ENCODE measurements at places on chromosomes 3 and 15.

- H3K27me3 ChIP-seq, result no peaks in the 10 kb centered on the region
- H3K27ac ChIP-seq, result no peak overlapping the region
- DNase-seq, result no peak
- H3K4me1 ChIP-seq, result no peaks in the 10 kb centered on the region
- H3K36me3 ChIP-seq, result peaks cover 8% of the 10 kb centered on the region
- no peak overlapping the region for H3K4me3 ChIP-seq
These were observed 8.0 kb downstream of the PXK start for GRCh38 chr3:58340594-58341244.

DNA sequence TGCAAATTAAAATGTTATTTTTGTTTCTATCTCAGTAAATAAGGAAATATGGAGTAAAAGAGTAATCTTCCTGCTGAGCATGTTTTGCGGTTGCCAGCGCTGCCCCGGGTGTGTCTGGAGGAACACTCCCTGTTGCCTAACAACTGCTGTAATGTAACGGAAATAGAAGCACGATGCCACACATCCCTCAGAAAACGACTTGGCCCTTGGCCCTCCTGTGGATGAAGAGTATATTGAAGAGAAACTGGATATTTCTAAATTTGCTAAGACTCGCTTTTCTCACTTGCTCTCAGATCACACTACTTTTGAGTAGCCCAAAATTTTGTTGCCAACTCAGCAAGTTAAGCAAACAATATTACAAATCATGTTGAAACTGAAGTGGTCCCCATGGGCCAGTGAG lies 18.9 kb downstream of the CX3CR1 start:
- no peaks in the 10 kb centered on the region for H3K36me3 ChIP-seq
- H3K4me3 ChIP-seq, result no peak overlapping the region
- DNase-seq, result peak; percentile 87
- no peak overlapping the region for H3K27ac ChIP-seq
- no peaks in the 10 kb centered on the region for H3K27me3 ChIP-seq

- no peaks in the 10 kb centered on the region for H3K36me3 ChIP-seq
- no peaks in the 10 kb centered on the region for H3K27me3 ChIP-seq
- no peak overlapping the region for H3K4me3 ChIP-seq
- no peak for DNase-seq
- H3K27ac ChIP-seq, result no peak overlapping the region
- H3K4me1 ChIP-seq, result no peaks in the 10 kb centered on the region
These were observed 366.0 kb downstream of the PTPRG start for GRCh38 chr3:61927332-61927731.

- no peaks in the 10 kb centered on the region for H3K36me3 ChIP-seq
- no peak overlapping the region for H3K4me3 ChIP-seq
- no peak overlapping the region for H3K27ac ChIP-seq
- no peaks in the 10 kb centered on the region for H3K4me1 ChIP-seq
- peaks cover 10% of the 10 kb centered on the region for H3K27me3 ChIP-seq
- no peak for DNase-seq
These were observed 27.9 kb upstream of the IL1RAP start for GRCh38 chr3:190485830-190486532.

- no peak overlapping the region for H3K4me3 ChIP-seq
- no peaks in the 10 kb centered on the region for H3K36me3 ChIP-seq
- peaks cover 6% of the 10 kb centered on the region for H3K27me3 ChIP-seq
- peaks cover 4% of the 10 kb centered on the region for H3K4me1 ChIP-seq
- no peak for DNase-seq
- H3K27ac ChIP-seq, result no peak overlapping the region
These were observed 33.4 kb downstream of the MAGEF1 start for GRCh38 chr3:184678317-184679055.

GRCh38 chr3:14238356-14238755 lies 59.7 kb downstream of the LSM3 start:
- H3K27ac ChIP-seq, result no peak overlapping the region
- peaks cover 2% of the 10 kb centered on the region for H3K27me3 ChIP-seq
- DNase-seq, result no peak
- H3K4me3 ChIP-seq, result no peak overlapping the region

GRCh38 chr15:24898715-24899272 lies 56.0 kb upstream of the SNRPN start:
- H3K27ac ChIP-seq, result no peak overlapping the region
- H3K36me3 ChIP-seq, result no peaks in the 10 kb centered on the region
- H3K4me3 ChIP-seq, result no peak overlapping the region
- no peak for DNase-seq

DNA sequence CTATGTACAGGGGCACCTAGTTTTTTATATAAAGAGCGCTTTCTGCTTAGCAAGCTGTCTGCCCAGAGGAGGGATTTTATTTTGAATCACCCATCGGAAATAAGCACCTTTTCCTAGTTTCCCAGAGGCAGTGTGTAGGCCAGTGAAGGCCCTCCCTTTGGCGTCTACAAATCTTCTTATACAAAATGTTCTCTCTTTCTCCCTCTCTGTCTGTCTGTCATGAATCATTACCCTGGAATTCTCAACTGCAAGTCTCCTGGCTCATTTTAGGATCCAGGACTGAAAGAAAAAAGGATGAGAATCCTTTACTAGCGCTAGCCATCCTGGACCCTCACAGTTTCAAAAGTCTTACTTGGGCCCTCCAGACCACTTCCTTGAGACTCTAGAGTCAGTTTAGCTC lies 728.1 kb downstream of the OTOL1 start:
- DNase-seq, result no peak
- no peak overlapping the region for H3K4me3 ChIP-seq
- H3K4me1 ChIP-seq, result no peaks in the 10 kb centered on the region
- no peaks in the 10 kb centered on the region for H3K36me3 ChIP-seq
- no peaks in the 10 kb centered on the region for H3K27me3 ChIP-seq

Data from CD4-positive, alpha-beta T cell (primary cell).